Non-pigmented ciliary epithelial cell (primary cell): ENCODE measurements at places on chromosomes 11 and 22.

DNA sequence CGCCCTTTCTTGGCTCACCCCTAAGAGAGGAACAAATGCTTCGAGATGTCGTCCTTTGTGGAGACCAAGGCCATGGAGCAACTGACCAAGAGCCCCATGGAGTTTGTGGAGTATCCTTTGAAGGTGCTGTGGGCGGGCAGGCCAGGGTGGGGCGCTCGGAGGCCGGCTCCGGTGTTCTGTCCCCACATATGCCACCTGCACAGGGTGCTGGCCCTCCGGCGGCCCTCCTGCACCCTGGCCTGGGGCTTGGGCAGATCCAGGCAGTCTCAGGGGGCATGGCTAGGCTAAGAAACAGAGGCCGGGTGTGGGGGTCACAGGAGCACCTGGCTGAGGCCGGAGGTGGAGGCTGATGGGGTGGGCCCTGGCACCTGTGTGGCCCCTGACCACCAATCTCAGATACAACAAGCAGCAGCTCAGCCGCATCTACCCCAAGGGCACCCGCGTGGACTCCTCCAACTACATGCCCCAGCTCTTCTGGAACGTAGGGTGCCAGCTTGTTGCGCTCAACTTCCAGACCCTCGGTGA is 10.3 kb downstream of the PLCB3 start:
- no peak for DNase-seq

- DNase-seq, result peak; percentile 49
Observed at GRCh38 chr11:130737866-130738431, 178.3 kb downstream of the SNX19 start.

DNA sequence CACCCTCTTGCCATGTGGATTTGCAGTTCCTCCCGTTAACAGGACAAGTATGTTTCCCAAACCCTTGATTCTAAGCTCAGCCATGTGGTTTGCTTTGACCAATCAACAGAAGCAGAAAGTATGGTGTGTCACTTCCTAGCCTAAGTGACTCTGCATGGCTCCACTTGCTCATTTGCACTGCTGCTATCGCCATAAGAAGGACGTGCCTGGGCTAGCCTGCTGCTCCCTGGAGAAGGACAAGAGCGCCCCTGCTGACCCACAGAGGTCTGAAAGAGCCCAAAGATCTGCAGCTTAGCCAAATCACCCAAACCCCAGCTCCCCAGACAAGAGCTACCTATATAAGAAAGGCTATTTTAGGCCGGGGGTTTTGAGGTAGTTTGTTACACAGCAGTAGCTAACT is 18.0 kb downstream of the TBRG1 start:
- DNase-seq, result no peak

DNA sequence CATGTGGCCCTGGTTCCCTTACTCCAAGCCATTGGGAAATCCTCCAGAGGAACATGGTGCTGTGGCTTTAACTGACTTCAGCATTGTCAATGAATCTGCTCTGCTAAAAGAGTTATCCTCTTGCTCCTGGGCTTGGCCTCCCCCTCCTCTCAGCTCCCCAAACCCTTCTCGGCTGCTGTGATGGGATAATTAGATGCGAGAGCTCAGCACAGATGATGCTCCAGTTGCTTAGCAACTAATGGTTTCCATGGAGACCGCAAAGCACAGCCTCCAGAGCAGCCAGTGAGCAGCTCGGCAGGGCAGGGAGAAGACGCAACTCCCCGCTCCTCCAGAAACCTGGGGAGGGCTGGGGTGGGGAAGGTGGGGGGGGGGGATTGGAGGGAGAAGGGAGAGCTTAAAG is 2.8 kb upstream of the UPK2 start:
- no peak for DNase-seq

- DNase-seq, result no peak
Observed at GRCh38 chr11:66146940-66147339, 76.9 kb downstream of the PACS1 start.

DNA sequence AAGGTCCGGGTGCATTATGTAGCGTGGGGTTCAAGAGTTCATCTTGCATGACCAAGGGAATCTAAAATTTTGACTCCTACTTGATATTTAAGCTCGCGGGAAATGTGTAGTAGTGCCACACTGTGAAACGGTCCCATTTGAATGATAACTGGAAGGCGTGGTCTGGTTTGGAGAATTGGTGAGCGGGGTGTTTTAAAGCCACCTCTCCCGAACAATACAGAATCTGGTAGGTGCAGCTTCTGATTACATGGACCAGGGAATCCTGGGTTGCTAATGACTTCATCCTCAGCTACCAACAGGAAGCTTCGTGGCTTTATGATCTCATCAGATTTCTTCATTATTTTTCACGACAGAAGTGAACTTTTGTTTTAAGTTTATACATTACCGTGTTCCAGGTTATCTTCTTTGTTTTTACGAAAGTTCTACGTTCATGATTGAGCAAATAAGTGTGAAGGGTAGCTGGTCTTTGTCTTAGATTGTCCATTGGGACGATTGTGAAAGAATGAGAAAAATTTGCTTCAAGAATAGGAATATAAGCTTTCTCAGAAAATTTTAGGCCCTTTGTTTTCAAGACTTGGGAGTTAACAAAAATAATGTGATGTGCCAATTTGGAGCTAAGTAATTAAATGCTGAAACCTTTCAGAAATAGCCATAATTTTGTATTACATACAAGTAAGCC is 1.7 kb downstream of the QSER1 start:
- DNase-seq, result peak; percentile 69

GRCh38 chr11:45396394-45396793 is 110.3 kb upstream of the SYT13 start:
- DNase-seq, result no peak

GRCh38 chr22:19608003-19608690 is 83.9 kb upstream of the CLDN5 start:
- no peak for DNase-seq

DNA sequence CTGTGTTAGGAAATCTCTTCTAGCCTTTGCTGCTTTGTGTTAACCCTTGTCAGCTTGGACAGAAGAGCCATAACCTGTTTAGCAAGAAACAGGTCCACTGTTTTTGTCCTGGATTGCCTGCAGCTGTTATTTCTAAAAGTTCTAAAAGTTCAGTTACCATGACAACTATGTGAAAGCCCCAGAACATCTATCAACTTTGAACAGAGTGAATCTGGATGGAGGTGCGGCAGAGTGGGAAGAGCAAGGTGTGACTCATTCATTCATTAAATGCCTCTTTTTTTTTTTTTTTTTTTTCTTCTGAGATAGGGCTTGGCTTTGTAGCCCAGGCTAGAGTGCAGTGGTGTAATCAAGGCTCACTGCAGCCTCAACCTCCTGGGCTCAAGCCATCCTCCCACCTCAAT is 50.5 kb downstream of the RBX1 start:
- DNase-seq, result peak; percentile 8

DNA sequence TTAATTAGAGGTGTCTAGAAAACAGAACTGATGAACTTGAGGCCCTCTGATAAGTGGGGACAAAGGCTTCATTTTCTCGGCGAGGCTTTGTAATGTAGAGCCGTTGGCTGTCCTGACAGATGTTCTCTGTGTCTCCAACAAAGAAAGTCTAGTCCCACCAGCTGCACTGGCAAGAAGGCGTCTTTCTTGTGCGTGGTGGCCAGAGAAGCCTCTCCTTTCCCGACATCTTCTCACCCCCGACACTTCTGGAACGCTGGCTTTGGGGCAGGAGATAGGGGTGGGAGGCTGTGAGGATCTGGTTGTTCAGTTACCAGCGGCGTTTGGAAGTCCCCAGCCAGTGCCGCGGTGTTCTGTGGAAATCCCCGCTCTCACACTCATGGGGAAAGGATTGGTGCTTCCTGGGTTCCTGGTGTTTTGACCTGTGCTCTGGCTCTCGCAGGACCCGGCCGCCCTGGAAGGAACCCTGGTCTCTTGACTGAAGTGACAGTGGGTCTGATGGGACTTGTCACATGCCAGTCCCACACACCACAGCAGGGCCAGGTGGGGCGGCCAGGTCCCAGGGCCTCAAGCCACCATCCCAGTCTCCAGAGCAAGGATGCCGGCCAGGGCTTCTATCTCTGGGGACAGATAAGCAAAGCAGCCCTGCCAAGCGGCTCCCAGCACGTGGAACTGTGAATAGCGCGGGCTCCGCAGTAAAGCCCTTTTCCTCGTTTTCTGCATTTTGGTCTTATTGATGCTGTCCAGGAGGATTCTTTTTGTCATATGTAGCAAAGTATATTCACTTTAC is 23.2 kb downstream of the FADS2 start:
- DNase-seq, result no peak

DNA sequence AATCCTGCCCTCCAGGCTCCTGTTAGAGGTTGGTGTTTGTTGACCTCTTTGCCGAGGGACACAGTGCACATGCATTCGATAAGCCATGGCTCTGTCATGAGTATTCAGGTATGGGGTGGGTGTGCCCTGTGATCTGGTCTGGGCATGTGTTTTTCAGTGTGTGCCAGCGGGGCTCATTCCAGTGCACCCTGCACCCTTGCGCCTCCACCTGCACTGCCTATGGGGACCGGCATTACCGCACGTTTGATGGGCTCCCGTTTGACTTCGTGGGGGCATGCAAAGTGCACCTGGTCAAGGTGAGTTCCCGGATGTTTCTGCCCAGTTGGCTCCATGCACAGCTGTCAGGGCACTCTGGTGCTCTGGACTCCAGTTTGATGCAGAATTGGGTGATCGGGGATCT is 44.2 kb downstream of the OTOG start:
- DNase-seq, result no peak

DNA sequence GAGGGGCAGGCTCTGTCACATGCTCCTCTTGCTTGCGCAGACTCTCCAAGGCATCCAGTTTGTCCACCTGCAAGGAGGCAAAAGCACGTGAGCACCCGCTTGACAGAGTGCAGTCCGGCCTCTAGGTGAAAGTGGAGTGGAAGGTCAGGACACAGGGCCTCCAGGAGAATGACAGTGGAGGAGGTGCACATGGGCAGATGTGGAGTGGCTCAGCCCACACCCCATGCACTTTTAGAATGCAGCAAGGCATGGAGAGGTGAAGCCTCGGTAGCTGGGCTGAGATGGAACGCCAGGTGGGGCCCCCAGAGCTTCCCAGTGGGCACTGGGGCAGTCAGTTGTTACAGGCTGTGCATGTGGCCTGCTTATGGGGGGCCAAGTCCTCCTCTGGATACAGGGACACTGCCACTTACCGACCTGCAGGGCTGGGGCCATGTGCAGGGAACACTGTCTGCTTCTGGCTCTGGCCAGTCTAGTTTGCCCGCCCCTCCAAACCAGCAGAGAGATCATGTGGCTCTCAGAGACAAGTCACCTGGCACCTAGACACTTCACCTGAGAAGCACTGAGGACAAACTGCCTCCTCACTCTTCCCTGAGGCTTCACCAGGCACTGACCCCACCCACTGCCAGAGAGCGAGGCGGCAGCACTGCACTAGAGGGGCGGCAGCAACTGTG is 2.3 kb upstream of the SLC25A1 start:
- DNase-seq, result no peak

GRCh38 chr11:72773291-72773690 is 20.6 kb downstream of the STARD10 start:
- peak; percentile 73 for DNase-seq

DNA sequence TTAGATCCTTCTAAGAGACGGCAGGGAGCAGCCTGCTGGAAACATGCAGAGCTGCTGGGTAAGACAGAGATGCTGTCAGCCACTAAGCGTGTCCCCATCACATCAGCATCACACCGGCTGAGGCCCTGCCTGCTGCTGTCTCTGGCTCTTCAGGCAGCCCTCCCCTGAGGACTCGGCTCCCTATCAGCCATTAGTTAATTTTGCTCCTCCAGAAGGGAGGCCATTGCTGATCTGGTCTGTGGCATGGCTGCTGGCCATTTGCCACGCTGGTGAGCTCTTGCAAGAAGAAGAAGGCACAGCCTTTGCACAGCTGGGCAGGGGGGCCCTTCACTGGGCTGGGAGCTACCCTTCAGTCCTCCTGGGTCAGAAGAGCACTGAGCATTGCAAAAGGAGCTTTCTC is 131.2 kb upstream of the PARVA start:
- no peak for DNase-seq

DNA sequence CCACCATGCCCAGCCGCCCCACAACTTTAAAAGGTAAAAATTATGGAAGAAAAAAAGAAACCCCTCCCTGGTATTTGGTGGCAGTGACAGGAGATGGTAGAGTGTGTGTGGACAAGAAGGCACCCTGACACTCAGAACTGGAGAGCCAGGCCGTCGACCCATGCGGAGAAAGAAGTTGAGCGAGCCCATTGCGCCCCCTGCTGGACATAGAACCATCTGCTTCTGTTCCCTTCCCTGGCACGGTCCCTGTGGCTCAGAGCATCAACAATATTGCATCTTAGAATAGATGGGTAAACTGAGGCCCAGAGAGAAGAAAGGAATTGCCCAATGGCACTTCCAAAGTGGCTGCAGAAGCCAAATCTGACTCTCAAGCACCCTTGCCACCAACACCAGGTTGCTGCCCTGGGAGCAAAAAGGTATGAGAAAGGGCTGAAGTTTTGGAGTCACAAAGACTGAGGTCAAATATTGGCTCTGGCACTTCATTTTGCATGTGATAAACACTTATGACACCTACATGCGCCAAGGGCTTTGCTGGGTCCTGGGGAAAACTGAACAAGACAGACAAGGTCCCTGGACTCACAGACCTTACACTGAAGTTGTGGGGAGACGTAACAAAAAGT is 8.6 kb downstream of the MRPL11 start:
- no peak for DNase-seq

DNA sequence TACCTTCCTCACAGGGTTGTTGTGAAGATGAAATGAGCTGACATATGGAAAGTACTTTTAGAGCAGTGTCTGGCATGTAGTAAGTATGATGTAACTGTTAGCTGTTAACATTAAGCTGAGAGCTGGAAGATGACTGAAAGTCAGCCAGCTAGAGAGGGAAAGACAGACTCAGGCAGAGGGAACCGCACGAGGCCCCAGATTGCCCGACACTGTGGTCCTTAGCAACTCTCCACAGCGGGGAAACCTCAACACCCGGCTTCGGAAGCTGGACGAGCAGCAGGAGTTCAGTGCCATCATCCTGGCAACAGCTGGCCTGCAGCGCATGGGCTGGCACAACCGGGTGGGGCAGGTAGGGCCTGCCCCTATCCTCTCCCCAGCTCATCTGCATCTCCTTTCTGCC is 6.5 kb downstream of the HMBS start:
- DNase-seq, result no peak

DNA sequence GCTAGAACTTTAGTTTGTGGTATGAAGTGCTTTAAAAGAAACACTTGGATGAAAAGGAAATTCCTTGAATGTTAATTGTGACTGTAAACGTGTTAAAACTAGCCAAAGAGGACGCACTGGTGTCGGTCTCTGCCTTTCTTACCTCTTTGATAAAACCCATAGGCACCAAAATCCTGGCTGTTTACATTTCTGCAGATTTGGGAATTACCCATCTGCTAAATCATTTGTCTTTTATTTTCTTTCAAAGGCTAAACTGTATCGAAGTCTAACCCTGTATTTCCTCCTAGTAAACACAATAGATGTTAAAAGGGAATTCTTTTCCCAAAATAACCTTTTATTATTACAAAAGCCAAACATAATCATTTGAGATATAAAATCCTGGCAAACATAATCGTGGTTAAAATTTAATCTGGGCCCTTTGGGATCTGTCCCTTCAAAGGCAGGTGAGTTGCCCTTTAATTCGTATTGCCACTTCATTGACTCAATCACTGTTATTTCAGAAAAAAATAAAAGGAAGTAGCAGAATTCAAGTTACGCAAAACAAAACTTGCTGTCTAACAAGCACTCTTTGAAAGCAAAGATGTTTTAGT is 2.4 kb downstream of the RASSF10 start:
- DNase-seq, result no peak
